ENCODE measurements at places on chromosomes 3 and 15.

DNA sequence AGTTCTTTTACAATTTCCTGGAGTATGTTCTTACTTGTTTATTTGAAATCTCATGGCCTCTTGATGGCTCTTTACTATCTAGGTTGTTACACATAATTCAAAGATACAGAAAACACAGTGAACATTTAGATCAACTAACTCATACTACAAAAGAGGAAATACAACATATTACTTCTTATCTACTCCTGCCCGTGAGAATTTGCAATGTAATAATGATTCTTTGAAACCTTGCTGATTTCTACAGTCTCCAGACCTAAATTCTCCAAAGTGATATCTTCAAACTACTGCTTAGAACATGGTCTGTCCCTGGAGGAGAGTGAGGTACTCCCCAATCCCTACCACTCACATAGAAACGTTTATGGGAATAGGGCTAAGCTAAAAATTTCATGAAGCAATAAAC lies 29.9 kb upstream of the GOLGA8B start:
- no peak for DNase-seq

GRCh38 chr15:73331501-73331900 lies 37.3 kb downstream of the HCN4 start:
- DNase-seq: no peak

GRCh38 chr3:132283916-132284405 lies 33.2 kb upstream of the ACP3 start:
- DNase-seq: no peak

DNA sequence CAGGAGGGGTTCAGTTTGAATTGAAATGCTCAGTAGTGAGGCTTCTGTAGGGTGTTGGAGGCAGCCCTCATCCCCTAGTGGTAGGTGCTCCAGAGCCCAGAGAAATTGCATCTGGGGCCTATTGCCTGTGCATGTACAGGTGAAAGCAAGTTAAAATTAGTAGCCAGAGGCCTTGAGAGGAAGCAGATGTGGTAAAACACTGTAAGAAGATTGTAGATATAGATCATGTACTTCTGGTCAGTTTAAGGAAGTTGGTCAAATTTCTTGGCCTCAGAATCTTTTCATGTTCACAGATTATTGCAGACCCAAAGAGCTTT lies 34.6 kb downstream of the IGSF10 start:
- no peak for DNase-seq

DNA sequence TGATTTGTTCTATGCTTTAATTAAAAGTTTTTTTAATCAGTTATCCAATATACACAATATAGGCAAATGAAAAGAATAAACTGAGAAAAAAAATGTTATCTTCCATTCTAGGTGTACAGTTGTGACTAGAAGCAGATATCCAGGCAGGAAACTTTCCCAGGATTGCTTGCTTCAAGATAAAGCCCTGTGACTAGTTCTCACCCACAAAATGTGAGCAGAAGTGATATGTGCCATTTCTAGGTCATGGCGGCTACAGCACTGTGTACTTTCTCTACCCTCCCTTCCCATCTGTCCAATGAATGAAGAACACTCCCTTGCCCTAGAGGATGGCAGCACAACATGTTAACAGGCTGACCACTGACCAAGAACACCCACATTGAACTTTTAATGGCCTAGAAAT lies 110.5 kb upstream of the STT3B start:
- DNase-seq: no peak

GRCh38 chr3:134249296-134249841 lies 1.3 kb downstream of the RYK start:
- no peak for DNase-seq

DNA sequence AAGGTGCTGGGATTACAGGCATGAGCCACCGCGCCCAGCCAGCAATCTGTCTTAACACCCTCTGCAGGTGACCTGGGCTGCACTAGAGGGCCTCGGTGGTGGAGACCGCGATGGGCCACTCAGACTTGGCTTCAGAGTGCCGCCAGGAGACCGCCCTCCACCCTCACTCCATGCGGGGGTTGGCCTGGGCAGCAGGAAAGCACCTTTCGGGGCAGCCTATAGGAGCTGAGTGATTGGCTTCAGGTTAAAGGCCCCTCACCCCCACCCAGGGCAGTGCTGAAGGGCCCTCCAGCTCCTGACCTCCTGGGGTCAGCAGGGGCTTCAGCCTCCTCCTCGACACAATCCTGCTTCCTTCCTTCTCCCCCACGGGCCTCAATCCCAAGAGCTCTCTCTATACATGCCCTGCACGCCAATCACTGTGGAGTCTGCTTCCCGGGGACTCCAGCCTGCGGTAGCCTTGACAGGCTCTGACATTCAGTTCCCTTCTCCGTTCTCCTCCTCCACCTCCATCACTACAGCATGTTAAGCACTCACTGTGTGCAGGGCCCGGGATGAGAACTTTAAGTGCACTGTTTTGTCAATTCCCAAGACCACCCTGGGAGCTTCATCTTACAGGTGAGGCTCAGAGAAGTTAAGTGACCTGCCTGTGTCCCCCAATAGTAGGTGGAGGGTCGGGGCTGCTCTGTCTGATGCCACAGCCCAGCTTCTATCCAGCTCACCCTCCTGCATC lies 225.3 kb downstream of the XXYLT1 start:
- peak; percentile 24 for DNase-seq
